Activated T-helper 9 cell treated with anti-CD3 and anti-CD28 coated beads, Interleukin-2, amount 50 U/mL, for 16 hours (primary cell): ENCODE measurements at places on chromosomes 16 and 17.

GRCh38 chr16:58259995-58260394 is 34.8 kb downstream of the PRSS54 start:
- no peak for DNase-seq

DNA sequence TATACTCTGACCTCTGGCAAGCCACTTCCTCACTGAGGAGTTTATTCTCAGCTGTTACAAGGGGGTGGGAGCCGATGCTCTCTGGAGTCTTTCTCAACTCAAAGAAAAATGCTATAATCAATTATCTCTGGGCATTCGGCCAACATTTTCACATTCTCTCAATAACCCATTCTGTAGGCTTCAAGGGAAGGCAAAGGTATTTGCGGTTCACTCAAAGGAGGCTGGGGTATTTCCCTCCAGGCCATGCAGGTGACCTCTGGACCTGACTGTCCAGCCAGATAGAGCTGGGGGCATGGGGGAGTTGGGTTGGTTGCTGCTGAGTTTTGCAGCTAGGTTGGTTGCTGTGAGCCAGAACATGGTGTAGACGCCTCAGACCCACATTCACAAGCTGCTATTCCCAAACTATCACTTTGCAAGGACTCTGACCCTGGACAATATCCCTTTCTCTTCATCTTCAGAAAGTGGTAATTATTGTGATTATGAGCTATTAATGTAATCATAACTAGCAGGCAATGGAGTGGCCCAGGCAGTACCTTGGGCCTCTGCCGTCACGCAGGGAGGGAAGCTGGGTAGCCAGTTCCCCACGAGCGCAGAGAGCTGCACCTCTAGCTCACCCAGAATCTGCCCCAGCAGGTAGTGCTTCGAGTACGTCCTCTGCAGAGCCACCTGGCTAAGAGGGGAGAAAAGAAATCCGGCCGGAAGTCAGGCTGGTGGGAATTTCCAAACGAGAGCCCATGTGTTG is 42.1 kb downstream of the AIPL1 start:
- DNase-seq, result no peak

- DNase-seq, result no peak
These were observed 1.2 kb downstream of the RFFL start for GRCh38 chr17:35062308-35062707.

- no peak for DNase-seq
These were observed 56.0 kb downstream of the TNFRSF13B start for GRCh38 chr17:16915752-16916556.

GRCh38 chr17:35259001-35259400 is 16.1 kb downstream of the SLFN5 start:
- no peak for DNase-seq

GRCh38 chr17:44314869-44315661 is 6.7 kb downstream of the RUNDC3A start:
- no peak for DNase-seq

DNA sequence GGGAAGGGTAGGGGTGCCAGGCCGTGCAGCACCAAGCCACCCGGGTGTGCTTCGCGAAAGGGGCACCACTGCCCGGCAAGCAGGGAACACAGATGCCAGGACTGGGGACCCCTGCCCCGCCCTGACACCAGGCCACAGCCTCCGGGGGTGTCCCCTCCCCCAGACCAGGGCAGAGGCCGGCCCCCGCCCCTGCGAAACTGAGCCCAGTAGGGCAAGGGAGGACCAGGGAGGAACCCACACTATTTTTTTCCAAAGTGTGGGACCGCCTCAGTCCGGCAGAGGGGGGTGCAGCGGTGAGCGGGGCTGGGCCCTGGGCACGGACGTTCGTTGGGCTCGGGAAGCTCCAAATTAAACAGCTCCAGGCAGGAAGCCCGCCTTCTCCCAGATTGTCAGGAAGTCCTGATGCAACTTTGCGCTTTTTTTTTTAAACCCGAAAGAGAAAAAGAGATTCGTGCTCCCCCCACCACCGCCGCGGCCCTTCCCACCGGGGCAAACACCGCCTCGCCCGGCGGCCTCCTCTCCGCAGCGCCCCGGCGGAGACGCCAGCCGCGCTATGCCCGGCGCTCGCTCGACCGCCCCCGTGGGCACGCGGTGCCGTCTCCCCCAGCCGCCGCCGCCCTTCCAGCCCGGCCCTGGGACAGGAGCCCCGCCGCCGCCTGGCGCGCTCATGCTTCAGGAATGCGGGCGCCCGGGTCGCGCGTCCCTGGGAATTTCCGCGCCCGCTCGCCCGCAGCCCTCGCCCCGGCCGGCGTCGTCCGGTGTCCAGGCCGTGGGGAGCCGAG is 755 bp downstream of the PIEZO1 start:
- peak; percentile 34 for DNase-seq

DNA sequence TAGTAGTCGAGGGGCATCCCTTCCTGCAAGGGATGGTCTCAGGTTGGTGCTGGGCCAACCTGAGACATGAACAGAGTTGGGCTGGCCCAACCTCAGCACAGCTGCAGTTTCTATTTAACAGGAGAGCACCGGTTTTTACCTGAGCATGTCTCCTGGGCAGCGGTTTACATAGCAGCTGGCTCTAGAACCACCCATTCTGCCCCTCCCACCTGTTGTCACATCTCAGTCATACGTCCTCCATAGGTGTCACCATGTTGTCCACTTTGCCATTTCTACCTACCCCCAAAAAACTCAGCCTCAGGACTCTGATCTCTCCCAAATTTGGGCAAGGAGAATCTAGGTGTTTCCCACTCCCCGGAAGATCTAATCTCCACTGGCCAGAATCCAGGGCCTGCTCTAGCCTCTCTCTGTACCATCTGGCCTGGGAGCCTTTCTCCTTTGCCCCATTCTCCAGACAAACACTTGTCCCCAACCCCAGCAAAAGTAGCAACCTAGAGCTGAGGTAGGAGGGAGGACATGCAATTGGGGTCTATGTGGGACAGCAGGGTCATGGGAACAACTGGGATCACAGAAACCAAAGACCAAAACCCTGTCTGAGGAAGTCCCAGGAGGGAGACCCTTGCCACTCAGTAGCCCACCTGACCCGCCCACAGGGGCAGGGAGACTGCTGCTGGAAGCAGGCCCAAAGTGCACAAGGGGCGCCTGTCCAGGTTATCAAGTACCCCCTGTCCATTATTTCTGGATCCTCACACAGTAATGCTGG is 19.1 kb downstream of the ETV4 start:
- no peak for DNase-seq

- DNase-seq, result no peak
These were observed 31.4 kb upstream of the ADCY7 start for GRCh38 chr16:50234771-50235556.

DNA sequence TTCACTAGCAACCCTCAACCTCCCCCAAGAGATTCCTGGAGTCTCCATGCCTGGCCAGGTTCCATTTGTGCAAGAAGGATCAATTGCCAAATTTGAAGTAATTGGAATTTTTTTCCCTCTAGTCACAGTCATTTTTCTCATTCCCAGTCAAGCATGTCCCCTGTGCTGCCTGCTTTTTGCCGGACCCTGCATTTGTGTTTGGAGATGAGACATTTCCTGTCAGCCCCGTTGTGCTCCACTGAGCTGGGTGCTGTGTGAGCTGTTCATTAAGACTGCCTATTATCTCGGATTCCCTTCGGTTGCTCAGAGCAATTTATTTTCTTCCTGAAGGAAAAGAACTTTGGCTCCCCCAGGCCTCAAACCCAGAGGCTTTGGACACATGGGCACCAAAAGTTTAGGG is 201.0 kb upstream of the NLRP1 start:
- no peak for DNase-seq

DNA sequence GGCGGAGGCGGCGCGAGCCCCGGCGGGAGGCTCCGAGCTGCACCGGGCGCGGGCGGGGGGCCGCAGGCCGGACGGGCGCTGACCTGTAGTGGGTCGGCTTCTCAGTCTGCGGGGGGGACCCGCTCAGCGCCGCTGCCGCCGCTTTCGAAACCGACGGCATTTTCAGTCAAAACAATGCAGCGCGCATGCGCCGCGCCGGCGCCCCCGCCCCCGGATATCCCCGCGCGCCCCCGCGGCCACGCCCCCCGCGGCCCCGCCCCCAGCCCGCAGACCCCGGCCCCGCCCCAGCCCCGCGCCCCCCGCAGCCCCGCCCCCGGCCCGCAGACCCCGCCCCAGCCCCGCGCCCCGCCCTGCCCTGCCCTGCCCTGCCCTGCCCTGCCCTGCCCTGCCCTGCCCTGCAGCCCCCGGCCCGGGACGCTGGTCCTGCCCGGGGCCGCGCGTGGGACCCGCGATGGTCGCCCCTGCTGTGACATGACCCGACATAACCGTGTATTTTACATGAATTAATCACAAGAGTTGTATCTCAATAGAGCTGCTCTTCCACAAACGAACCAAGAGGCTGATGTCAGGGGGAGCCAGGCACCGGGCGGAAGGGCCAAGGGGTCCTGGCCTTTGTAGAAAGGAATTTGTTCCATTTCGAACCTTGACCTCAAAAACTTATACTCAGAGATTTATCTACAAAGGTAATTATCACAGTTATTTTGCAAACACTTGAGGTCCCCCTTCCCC is at the start of gene UNKL:
UNKL (minus strand) TSS at position 173 of the 729 bp plus-strand sequence; CDS start at position 160, 13 bp downstream.
- DNase-seq, result peak; percentile 76

- DNase-seq, result no peak
These were observed 36.1 kb downstream of the MEOX1 start for GRCh38 chr17:43625606-43626005.

- no peak for DNase-seq
These were observed 28.7 kb upstream of the MYO15B start for GRCh38 chr17:75558666-75559530.

- no peak for DNase-seq
These were observed 34.0 kb upstream of the CPNE2 start for GRCh38 chr16:57058291-57058861.

- no peak for DNase-seq
These were observed 184.9 kb downstream of the SEC14L1 start for GRCh38 chr17:77325577-77326075.

- DNase-seq, result no peak
These were observed 83.8 kb upstream of the FAM20A start for GRCh38 chr17:68684949-68685357.

DNA sequence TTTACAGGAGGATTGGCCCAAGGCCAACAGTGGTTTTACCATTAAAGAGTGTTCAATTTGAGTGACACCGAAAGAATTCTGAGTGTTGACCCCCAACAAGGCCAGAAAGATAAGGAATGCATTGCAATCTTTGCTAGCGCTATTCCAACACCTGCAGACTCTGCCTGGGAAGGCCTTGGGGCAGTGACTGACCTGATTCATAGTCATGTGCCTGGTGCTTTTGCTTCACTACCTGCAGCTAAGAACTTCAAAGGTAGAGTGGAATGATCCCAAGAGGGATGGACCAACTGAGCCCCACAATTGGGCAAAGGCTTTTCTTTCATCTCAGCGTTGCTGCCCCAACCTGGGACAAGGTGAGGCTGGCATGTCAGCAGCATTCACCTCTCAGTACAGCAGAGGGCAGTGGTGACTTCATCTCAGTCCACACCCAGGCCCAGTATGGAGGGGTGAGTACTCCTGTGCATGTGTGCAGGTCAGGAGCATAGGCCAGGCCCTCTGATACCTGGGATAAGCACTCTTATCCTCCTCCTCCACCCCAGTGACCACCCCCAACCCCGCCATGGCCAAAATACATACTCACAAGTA is 149.6 kb upstream of the GNAO1 start:
- peak; percentile 2 for DNase-seq
